T-helper 1 cell treated with Interleukin-12 subunit alpha and Interleukin-12 subunit beta and Interleukin-4 antibody, amounts not matched to agents 30 ng/mL and 1 ng/mL, for 36 hours (primary cell): ENCODE measurements at places on chromosomes 12 and 14. TPM values are rescaled to one million over a fixed set of nuclear protein-coding genes. Genes with fewer than 3 reads are reported as not detected.

Gene CACNA2D4
- total RNA-seq, result 15.1 and 15.4 TPM in 2 replicates

Gene HOXC5
- not detected in 2 replicates for total RNA-seq

Gene BHLHE41
- total RNA-seq, result not detected in 2 replicates

Gene ZFYVE1
- total RNA-seq, result 16.2 and 17.1 TPM in 2 replicates

Gene NOC4L
- 26.4 and 28.5 TPM in 2 replicates for total RNA-seq

Gene FITM1
- 1.1 and 1.7 TPM in 2 replicates for total RNA-seq

Gene GSC
- total RNA-seq, result not detected in 2 replicates

Gene SOAT2
- total RNA-seq, result not detected in 2 replicates

Gene CLEC1A
- not detected in 2 replicates for total RNA-seq

Gene OR4E2
- not detected in 2 replicates for total RNA-seq

Gene CLEC9A
- not detected in 2 replicates for total RNA-seq

Gene SSPN
- not detected in 2 replicates for total RNA-seq

Gene MDP1
- 11.8 and 14.5 TPM in 2 replicates for total RNA-seq

Gene MGP
- total RNA-seq, result 0.25 TPM in 1 of 2 replicates, not detected in the other

Gene ACOT6
- not detected in 2 replicates for total RNA-seq

Gene SLCO1A2
- total RNA-seq, result 0.37 TPM in 1 of 2 replicates, not detected in the other

Gene TRPV4
- not detected in 2 replicates for total RNA-seq

Gene TMEM63C
- 0.27 and 0.80 TPM in 2 replicates for total RNA-seq

Gene PRB2
- not detected in 2 replicates for total RNA-seq

Gene LRRK2
- not detected in 2 replicates for total RNA-seq

Gene ALG10B
- total RNA-seq, result 10.8 and 11.2 TPM in 2 replicates

Gene ADAMTS20
- not detected in 2 replicates for total RNA-seq

Gene RAB21
- 63.3 and 70.8 TPM in 2 replicates for total RNA-seq

Gene DLK1
- total RNA-seq, result not detected in 2 replicates
